ENCODE measurements at places on chromosomes 7 and 10.
A peak's percentile ranks its signal among the peaks of the same experiment; 100 is the strongest.

GRCh38 chr10:8035641-8036470 is 18.6 kb upstream of the GATA3 start:
- peak overlapping the region; percentile 78 for H3K4me3 ChIP-seq
- H3K27me3 ChIP-seq = peaks cover 81% of the 10 kb centered on the region
- peaks cover 33% of the 10 kb centered on the region for H3K4me1 ChIP-seq
- DNase-seq = no peak
- peak overlapping the region; percentile 49 for H3K27ac ChIP-seq
- peaks cover 5% of the 10 kb centered on the region for H3K36me3 ChIP-seq

GRCh38 chr10:105024184-105024583 is 383.1 kb downstream of the SORCS3 start:
- H3K4me1 ChIP-seq = no peaks in the 10 kb centered on the region
- H3K4me3 ChIP-seq = no peak overlapping the region
- H3K27ac ChIP-seq = no peak overlapping the region
- no peaks in the 10 kb centered on the region for H3K36me3 ChIP-seq
- DNase-seq = no peak

DNA sequence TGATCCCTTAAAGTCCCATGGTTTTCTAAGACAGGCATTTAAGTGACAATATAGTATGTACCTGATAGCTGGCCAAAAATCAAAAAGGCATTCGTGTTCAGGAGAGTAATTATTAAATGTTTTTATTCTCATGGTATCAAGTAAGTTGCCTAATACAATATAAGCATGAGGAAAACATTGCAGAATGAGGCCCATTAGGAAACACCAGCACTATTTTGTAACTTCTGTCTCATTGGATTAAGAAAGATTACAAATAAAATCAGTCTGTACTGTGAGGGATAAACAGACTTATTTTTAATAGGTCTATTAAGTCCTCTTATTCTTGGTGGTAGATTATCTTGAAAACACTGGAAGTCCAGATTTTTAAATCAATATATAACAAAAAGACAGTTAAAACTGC is 110.1 kb downstream of the SNX13 start:
- H3K27me3 ChIP-seq = no peaks in the 10 kb centered on the region
- H3K4me1 ChIP-seq = no peaks in the 10 kb centered on the region

DNA sequence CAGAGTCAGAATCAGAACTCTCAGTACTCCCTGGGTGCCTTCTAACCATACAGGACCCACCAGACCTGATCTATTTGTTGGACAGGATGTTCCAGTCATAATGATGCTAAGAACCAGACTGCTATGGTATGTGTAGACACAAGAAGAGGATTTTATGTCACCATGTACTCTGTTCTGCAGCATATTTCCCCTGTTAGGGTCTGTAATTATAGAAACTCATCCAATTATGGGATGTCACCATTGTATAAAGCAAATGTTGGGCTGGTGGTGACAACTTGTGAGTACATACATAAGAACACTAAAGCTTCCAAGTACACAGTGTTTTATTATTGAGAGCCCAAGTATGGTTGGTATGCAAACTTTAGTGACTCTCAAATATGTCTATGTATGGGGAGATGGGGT is 67.1 kb upstream of the AGBL3 start:
- no peak overlapping the region for H3K27ac ChIP-seq
- H3K36me3 ChIP-seq = no peaks in the 10 kb centered on the region
- no peak for DNase-seq
- no peak overlapping the region for H3K4me3 ChIP-seq
- no peaks in the 10 kb centered on the region for H3K27me3 ChIP-seq

DNA sequence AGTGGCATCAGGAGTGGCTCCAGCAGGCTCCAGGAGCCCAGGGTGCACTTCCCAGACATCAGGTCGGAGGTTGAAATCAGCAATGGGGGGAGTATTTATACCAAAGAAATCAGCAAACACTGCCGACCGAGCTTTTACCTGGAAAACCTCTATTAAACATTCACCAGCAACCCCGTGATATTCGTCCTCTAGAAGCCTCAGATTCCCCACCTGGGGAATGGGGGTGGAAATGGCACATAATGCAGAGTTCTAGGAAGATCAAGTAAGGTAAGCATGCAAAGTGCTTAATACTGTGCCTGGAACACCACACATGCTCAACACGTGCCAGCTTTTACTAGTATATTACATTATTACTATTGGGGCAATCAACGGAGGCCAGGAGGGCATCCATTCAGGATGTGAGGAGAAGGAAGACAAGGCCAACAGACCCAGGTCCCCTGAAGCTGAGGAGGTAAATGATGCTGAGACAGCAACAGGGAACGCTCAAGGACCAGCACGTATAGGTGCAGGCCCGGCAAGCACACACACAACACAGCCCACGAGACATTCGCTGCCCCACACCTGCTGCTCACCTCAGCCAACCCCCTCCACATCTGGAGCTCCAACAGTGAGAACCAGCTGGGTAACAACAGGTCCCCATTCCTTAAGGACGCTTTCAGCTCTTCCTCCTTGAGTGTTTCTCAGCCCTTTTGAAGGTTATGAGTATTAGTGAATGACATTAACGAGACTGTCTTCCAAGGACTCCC is 125.5 kb downstream of the TNS3 start:
- H3K36me3 ChIP-seq = no peaks in the 10 kb centered on the region
- DNase-seq = no peak
- H3K27ac ChIP-seq = no peak overlapping the region
- no peaks in the 10 kb centered on the region for H3K4me1 ChIP-seq

- H3K4me1 ChIP-seq = no peaks in the 10 kb centered on the region
- no peaks in the 10 kb centered on the region for H3K36me3 ChIP-seq
- no peak overlapping the region for H3K4me3 ChIP-seq
- peak; percentile 6 for DNase-seq
- peaks cover 2% of the 10 kb centered on the region for H3K27me3 ChIP-seq
Measured at GRCh38 chr10:123573236-123574108, 92.7 kb upstream of the GPR26 start.

- H3K27ac ChIP-seq = no peak overlapping the region
- no peak for DNase-seq
- no peaks in the 10 kb centered on the region for H3K27me3 ChIP-seq
- H3K4me3 ChIP-seq = no peak overlapping the region
Measured at GRCh38 chr7:3710122-3710521, 409.1 kb downstream of the SDK1 start.

DNA sequence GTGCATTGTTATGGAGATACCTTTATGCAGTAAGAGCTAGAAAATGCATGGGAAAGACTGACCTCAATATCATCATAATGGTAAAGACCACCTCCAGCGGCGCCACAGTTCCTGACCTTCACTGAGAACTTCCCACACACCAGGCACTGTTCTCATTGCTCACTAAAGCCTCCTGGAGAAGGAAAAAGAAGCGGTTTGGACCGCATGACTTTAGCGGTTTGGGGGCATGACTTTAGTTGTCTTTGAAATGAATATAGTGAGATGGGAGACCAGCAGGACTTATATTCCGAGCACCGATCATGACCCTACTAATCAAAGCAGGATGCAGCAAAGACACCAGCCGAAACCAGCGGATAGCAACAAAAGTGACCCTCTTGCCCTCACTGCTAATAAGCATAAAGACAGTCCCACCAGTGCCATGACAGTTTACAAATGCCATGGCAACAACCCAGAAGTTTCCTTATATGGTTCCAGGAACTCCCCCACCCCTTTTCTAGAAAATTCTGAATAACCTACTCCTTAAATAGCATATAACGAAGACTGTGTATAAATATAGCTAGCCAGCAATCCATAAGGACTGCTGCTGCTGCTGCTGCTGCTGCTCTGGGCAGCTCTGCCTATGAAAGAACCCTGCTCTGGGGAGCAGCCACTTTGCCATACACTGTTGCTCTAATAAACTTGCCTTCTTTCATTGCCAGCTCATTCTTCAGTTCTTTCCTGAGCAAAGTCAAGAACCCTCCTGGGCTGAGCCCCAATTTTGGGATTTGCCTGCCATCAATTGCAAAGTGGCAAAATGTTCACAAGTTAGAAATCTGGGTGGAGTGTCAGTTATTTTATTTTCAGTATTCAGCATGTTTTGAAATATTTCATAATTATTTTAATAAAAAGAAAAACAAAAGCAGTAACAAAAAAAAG is 694.1 kb downstream of the SUGCT start:
- no peaks in the 10 kb centered on the region for H3K4me1 ChIP-seq
- H3K27me3 ChIP-seq = no peaks in the 10 kb centered on the region
- no peak overlapping the region for H3K27ac ChIP-seq
- no peak overlapping the region for H3K4me3 ChIP-seq
- H3K36me3 ChIP-seq = no peaks in the 10 kb centered on the region
- no peak for DNase-seq

- no peak for DNase-seq
- H3K4me3 ChIP-seq = no peak overlapping the region
- peaks cover 4% of the 10 kb centered on the region for H3K4me1 ChIP-seq
- no peaks in the 10 kb centered on the region for H3K36me3 ChIP-seq
- no peak overlapping the region for H3K27ac ChIP-seq
Measured at GRCh38 chr7:18200855-18201254, 173.2 kb upstream of the PRPS1L1 start.

DNA sequence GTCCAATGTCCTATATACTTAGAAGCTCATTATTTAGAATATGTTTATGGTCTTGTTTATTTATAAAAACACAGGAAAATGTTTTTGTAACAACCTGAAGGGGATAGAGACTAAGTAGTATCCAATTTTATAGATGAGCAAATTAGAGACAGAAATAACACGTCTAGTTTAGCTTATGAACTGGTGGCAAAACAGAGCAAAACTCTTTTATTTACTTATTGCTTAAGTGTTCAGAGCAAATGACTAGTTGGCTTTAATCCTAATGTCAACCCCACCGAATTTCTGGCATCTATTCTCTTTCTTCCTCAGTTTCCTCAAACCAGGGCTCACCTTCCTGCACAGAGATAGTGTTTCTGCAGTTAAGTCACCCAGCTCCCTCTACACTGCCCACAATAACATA is 792.8 kb downstream of the REEP3 start:
- no peaks in the 10 kb centered on the region for H3K27me3 ChIP-seq
- H3K4me1 ChIP-seq = no peaks in the 10 kb centered on the region
- no peak overlapping the region for H3K4me3 ChIP-seq
- no peak for DNase-seq
- no peak overlapping the region for H3K27ac ChIP-seq
- no peaks in the 10 kb centered on the region for H3K36me3 ChIP-seq

DNA sequence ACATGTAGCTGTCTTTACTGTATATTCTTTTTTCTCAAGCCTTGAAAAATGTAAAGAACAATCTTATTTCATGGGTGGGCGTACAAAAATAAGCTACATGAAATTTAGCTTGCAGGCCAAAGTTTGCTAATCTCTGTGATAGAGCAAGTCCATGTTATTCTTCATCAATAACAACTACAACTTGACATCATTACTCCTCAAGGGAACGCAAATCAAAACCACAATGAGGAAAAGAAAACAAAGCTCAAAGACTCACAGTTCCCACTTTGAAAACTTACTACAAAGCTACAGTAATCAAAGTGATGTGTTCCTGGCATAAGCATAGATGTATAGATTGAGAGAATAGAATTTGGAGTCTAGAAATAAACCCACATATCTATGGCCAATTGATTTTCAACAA is 62.5 kb downstream of the GNA12 start:
- DNase-seq = no peak
- H3K27ac ChIP-seq = no peak overlapping the region
- no peak overlapping the region for H3K4me3 ChIP-seq
- no peaks in the 10 kb centered on the region for H3K27me3 ChIP-seq

DNA sequence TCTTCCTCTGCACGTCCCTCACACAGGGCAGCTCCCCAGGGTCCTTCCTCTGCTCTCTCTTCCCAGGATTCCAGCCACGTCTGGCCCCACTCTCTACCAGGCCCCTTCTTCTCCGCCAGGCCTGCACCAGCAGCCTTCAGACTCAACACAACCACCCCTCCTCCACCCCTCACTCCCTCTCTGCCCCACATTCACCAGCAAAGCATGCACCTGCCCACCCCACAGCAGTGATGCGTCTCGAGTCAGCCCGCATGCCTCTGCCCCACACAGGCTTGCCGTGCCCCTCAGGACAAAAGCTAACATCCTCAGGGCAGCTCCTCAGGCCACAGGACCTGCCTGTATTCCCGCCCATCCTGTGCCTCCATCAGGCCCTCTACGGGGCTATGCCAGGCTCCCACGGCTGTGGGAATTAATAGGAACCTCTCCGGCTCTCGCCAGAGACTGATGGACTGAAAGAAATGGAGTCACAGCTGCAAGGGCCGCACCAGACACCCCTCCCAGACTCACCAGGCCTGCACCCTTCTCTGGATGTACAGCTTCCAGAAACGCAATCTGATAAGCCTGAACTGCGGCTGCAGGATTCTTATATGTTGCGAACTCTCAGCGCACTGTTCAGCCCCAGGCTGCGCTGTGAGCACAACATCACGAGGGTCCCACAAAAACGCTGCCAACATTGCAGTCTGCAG is 100.1 kb downstream of the CYTH3 start:
- H3K27me3 ChIP-seq = peaks cover 3% of the 10 kb centered on the region
- H3K4me1 ChIP-seq = no peaks in the 10 kb centered on the region
- H3K27ac ChIP-seq = no peak overlapping the region
- no peak overlapping the region for H3K4me3 ChIP-seq
- no peaks in the 10 kb centered on the region for H3K36me3 ChIP-seq
- DNase-seq = no peak

DNA sequence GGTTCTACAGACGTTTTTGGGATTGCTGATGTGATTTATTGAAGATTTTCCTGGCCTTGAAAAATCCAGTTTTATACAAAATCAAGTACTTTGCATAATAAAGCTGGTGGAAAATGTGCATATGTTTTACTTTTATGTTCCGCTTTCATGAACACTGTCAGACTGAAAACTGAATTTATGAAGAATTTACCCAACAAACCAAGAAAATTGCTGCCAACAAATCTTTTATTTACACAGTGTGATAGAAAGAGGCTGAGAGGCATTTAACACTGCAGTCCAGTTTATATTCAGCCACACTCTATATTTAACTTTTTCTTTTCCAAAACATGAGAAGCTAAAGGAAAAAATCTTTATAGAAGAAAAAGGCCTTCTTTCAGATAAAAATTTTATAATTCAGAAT is 35.4 kb upstream of the RSU1 start:
- no peak for DNase-seq
- H3K4me1 ChIP-seq = no peaks in the 10 kb centered on the region
- no peak overlapping the region for H3K27ac ChIP-seq
- no peak overlapping the region for H3K4me3 ChIP-seq

GRCh38 chr10:11153766-11154165 is 136.1 kb downstream of the CELF2 start:
- no peaks in the 10 kb centered on the region for H3K36me3 ChIP-seq
- H3K4me1 ChIP-seq = peaks cover 69% of the 10 kb centered on the region
- H3K27ac ChIP-seq = no peak overlapping the region
- DNase-seq = no peak
- H3K27me3 ChIP-seq = no peaks in the 10 kb centered on the region
